ENCODE measurements at places on chromosomes 16 and 17. TPM values are rescaled to one million over a fixed set of nuclear protein-coding genes. Genes with fewer than 3 reads are reported as not detected.

DNA sequence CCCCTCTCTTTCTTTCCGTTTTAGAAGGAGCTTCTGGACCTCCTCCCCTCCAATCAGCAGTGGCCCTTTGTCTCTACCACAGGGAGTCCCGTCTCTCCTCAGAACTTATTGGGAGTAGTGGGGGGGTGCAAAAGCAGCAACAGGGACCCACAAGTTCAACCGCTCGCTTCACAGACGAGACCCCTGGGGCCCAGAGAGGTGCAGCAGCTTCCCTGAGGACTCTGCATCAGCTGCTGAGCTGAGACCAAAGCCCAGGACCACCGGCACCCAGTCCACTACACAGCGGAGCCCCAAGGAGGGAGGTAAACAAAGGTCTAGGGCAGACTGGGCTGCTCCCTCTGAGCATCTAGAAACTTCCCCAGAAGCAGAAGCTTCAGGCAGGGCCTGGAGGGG is 123.9 kb downstream of the SDK2 start:
- DNase-seq = no peak

- no peak for DNase-seq
These were observed 469.6 kb downstream of the SLC39A11 start for GRCh38 chr17:72622661-72623433.

- peak; percentile 65 for DNase-seq
These were observed 355.3 kb downstream of the SOX9 start for GRCh38 chr17:72476134-72476533.

DNA sequence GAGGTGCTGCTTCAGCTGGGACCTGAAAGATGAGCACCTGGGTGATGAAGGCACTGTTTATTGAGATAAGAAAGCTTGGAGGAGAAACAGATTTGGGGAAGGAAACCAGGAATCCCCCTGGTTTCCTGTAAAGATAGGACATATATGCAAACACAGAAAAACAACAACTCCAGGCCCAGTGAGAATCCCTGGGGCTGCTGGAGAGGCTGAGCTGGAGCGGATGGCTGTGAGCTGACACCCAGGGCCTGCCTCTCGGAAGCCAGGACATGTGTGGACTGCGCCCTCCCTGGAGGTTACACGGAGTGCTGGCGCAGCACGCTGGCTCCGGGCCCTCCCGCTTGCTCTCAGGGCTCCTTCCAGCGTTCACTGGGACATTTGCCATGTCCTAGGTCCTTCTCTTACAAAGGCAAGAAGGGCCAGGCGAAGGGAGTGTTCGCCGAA is 57.5 kb downstream of the CYB5B start:
- peak; percentile 67 for DNase-seq

GRCh38 chr17:1323336-1323735 is 43.9 kb downstream of the TRARG1 start:
- DNase-seq = peak; percentile 84

DNA sequence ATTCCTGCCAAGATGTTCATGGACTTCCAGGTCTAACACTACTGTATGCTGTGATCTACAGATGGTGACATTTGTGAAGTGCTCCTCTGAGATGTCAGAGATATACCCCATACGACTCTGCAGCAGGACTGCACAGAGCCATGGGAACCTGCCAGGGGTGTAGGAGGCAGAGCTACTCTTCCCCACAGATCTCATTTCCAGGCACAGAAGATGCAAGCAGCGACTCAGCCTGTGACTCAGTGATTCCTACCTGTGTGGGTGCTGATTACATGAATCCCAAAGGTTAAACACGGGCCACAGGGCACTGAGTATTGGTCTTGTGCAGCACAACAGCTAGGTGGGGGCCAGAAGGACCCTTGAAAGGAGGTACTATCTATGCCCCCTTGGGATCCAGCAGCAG is 137.0 kb upstream of the SOX9 start:
- no peak for DNase-seq

- no peak for DNase-seq
These were observed 10.3 kb upstream of the NOL11 start for GRCh38 chr17:67707442-67707841.

GRCh38 chr17:78539781-78540180 is 37.4 kb downstream of the DNAH17 start:
- DNase-seq = peak; percentile 31

DNA sequence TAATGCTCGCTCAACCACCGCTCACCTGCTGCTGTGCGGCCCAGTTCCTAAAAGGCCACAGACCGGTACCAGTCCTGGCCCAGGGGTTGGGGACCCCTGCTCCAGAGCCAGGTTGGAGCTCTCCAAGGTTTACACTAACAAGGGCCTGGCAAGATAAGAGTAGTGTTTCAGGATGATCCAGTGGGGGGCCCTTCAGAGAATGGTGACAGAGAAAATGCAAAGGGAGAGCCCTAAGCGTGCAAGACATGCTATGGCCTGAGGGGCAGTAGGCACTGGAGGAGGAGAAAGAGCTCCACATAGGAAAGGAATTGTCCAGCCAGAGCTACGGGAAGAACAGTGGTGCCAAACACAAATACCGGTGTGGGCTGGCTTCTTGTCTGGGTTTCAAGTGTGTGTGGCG is 233.4 kb downstream of the STX8 start:
- peak; percentile 59 for DNase-seq

DNA sequence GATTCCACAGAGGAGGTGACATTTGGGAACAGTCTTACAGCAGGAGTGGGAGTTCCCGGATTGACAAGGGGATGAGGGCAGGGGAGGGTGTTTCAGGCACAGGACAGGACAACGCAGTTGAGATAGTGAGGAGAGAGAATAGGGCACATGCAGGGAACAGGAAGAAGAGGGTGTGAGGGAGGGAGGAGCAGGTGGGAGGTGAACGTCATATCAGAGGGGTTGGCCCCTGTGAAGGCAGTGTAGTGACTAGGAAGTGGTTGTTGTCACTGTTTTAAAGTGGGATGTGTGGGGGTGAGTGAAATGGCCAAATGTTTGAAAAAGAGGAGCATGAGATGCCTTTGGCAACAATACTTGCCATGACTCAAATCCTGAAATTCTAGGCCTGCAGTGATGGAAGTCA is 12.2 kb downstream of the PRKCB start:
- no peak for DNase-seq

- no peak for DNase-seq
These were observed 12.8 kb downstream of the ATPAF2 start for GRCh38 chr17:18025945-18026776.

DNA sequence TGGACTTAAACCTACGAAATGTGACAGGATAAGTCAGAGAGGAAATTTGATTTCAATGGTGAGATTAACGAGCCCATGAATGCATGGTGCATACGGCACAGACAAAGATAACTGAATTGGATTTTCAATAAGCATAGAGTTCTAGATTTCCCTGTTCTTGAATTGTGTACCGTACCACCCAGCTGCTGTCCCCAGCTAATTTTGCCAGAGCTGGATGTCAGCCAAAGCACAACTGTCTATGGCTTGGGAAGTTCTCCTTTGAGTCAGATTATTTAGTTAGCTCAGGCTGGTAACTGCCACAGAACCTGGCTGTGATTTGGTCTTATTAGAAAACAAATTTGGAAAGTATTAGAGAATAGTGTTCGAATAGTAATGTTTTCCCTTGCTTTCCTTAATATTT is 143.1 kb downstream of the CDH13 start:
- DNase-seq = no peak

DNA sequence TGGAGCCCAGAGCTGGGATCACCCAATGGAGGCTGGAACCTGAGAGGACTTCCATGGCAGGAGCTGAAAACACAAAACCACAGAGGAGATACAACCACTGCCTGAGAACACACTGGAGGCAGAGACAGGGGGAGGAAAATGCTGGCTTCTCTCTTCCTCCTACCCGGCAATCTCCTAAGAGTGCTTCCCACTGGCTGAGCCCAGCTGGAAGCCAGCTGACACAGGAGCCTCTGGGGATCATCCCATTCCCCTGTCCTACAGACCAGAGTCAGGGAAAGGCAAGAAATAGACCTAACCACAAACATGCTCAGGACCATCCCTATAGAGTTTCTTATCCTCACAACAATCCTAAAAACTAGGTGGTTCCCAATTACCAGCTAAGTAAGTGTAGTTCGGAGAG is 112.4 kb upstream of the CDH5 start:
- DNase-seq = no peak

GRCh38 chr17:8925141-8925540 is 40.4 kb downstream of the PIK3R5 start:
- DNase-seq = no peak

- DNase-seq = no peak
These were observed 7.9 kb downstream of the HIRIP3 start for GRCh38 chr16:29987371-29988085.

- DNase-seq = no peak
These were observed 113.5 kb downstream of the CLEC16A start for GRCh38 chr16:11057711-11058345.

GRCh38 chr16:88468275-88469129 is 15.4 kb downstream of the ZFPM1 start:
- peak; percentile 97 for DNase-seq

DNA sequence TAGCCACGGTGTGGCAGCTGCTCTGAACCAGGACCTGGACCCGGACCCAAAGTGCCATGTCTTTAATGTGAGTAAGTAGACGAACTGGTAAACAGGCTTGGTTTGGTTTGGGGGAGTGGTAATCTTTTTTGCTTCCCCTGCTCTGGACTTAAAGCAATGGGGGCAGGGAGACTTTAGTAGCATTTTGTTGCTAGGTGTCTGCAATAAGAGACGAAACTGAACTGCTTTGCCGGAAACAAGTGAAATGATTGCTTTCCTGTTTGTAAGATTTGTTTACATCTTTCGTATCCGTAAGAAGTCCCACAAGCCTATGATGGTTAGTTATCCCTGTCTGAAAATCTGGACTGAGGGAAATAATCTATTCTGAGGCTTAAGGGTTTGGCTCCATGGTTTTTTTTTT is 21.5 kb downstream of the PRCD start:
- no peak for DNase-seq

DNA sequence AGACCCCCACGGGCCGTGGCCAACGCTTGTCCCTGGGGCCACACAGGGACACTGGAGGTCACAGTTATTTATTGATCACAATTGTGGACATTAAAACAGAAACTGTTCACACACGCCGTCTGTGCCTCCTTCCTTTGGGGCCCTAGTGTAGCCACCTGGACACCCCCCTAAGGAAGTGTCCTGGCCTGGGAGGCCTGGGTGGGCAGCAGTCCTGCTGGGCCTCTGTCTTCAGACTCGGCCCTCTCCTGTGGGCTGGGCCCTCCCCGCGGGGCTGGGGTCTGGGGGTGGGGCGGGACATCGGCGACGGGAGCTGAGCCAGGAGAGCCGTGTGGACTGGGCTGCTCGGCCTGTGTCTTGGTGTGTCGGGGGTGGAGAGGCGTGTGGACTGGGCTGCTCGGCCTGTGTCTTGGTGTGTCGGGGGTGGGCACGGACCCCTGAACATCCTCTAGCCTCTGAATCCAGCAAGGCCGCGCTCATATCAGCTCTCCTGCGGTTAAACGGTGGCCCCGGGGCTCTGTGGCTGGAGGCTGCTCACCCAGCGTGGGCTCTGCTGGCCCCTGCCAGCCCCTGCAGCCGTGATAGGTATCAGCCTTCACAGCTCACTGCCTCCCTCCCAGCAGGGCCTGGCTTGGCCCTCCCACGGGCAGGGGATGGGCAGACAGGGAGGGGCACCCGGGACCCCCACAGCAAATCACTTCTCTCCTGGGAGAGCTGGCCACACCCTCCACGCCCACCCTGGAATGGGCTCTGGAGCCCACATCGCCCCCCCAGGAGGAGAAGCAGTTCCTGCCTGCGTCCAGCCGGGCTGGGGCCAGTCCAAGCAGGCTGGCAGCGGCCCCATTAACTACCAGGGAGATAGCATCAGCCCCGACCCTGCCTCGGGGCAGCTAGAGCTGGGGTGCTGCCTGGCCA is 1.1 kb upstream of the NHLRC4 start:
- DNase-seq = no peak

DNA sequence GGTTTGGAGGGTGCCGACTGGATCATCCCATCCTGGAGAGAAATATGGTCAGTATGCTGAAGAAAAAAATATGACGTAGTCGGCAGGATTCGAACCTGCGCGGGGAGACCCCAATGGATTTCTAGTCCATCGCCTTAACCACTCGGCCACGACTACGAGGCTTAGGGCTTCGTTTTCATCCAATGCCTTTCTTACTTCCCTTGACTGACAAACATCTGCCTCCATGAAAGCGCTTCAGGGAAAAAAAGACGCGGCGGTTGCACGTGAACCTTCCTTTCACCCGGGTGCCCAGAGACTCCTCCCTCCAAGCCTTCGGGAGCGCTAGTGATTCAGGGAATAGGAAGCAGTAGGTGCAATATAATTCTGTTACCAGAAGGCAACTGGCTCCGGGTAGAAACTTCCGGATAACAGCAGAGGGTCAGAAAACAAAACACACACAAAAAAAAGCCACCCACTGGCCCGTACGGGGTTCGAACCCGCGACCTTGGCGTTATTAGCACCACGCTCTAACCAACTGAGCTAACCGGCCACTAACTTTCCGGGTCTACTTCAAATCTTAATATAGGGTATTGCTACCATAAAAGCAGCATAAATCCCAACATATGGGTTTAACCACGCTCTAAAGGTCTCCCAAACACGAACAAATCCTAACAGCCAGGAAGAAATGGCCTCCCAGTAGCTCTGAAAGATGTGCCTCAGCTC is 16.3 kb upstream of the AURKB start:
- DNase-seq = peak; percentile 97

DNA sequence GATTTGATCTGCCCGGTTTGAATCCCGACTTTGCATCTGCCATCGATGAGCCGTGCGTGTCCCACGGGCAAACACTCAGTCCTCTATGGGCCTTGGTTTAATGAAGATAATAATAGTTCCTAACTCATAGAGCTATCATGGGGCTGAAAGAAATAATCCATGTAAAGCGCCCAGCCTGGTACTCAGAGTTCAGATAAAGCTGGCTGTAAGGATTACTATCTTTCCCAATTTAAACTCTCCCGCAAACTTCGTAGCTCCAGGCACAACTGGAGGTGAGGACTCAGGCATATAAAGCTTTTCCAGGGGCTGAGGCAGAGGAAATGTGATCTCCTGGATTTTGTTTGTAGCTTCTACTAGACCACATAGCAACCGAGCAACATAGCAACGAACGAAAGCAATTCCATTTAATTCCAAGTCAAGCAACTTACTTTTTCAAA is 16.3 kb downstream of the ALOX15 start:
- DNase-seq = no peak

Gene EXOC3L1
- 1.8 TPM for total RNA-seq

Gene SLC38A10
- 68.3 TPM for total RNA-seq

Gene GCGR
- total RNA-seq = 0.52 TPM

Gene PRDM7
- total RNA-seq = not detected

Gene SLC5A10
- 0.29 TPM for total RNA-seq

Gene CHD9NB
- 12.2 TPM for total RNA-seq

Gene BAIAP3
- total RNA-seq = 28.4 TPM

Gene CDH8
- 13.9 TPM for total RNA-seq

Gene NPIPB6
- 4.5 TPM for total RNA-seq

Gene TBC1D3C
- total RNA-seq = not detected

Gene NPTX1
- 0.24 TPM for total RNA-seq

Data from endodermal cell (in vitro differentiated cells).